ENCODE measurements at places on chromosomes 2 and 18.

GRCh38 chr2:23546913-23547312, 161.9 kb downstream of the KLHL29 start:
- no peak for DNase-seq

GRCh38 chr2:228372212-228372611, 190.7 kb upstream of the SPHKAP start:
- DNase-seq: no peak

- DNase-seq: no peak
Observed at GRCh38 chr18:56000041-56000440, 412.0 kb upstream of the TCF4 start.

DNA sequence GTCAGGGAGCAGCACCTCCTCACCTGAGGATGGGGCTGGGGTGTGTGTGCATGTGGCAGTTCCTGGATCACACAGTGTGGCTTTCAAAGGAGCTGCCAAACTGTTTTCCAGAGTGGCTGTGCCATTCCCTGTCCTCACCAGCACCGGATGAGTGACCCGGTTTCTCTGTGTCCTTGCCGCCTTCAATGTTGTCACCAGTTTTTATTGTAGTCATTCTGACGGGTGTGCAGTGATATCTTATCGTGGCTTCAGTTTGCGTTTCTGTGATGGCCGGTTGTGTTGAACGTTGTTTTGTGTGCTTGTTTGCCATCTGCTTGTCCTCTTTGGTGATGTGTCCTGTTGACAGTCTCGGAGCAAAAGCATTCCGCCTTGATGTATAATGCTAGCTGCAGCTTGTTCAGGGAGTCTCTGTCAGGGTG, 108.9 kb downstream of the ATP9B start:
- DNase-seq: no peak

- DNase-seq: no peak
Observed at GRCh38 chr2:155203178-155203577, 504.7 kb downstream of the KCNJ3 start.

GRCh38 chr2:13056259-13056843, 339.6 kb downstream of the TRIB2 start:
- DNase-seq: no peak

DNA sequence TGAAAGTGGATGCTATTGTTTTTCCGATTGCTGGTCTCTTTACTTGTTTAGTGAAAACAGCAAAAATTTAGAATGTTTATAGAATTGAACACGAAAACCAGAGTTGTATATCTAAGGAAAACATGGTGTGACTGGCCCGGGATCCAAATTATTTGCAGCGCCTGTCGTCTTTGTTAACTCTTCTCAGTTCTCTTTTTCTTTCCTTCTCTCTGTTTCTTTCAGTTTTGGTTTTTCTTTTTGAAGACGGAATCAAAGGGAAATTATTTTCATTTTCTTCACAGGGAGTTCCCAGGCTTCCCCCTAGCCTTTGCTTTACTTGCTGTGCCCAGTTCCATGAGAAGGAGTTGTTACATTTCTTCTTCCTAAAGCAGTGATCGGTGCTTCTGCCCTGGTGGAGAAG, 76.0 kb downstream of the AGAP1 start:
- DNase-seq: no peak

Data from C1 segment of cervical spinal cord (tissue), 14 donors.